ENCODE measurements at places on chromosomes 5 and 9.

- no peak for DNase-seq
Measured at GRCh38 chr9:68751556-68751955, 46.5 kb downstream of the PIP5K1B start.

GRCh38 chr5:117414926-117415325 lies 840.3 kb upstream of the SEMA6A start:
- no peak for DNase-seq

DNA sequence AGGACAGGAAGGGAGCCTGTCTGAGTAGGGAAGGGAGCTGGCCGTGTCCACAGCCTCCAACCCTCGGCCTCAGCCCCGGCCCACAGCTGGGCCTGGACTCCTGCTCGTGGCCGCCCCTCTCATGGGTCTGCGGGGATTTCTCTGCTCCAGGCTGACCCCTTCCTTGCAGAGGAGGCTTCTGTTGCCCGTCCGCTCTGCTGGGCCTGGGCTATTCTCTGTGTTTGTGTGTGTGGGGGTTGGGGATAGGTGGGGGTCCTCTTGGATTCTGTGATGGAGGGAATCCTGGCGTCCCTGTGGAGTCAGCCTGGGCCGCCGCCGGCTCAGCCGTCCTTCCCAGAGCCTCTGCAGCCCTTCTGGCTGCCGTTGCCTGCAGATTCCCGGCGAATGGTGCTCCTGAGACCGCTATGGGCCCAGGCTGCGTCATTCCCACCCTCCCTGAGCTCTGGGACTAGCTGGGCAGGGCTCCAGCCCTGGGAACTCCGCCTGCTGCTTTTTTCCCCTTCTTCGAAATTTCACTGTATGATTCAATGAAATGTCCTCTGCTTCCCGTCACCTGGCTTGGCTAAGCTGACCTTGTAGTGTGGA lies 64.2 kb downstream of the FGF18 start:
- no peak for DNase-seq

DNA sequence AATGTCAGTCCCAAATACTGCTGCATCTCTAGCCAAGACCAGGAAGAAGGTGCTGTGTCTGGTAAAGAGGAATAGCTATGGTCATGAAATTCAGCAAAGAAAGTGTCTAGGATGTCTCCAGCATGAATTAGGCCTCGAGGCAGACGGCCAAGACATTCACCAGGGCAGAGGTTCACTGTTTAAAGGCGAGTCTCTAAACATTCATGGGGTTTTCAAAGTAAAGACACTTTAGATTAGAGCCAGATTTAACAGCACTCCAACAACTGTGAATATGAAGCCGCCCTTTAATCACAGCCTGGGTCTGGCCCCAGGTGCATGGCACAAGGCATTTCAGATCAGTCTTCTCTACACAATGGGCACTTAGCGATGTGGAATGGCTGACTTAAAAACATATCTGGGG lies 95.0 kb downstream of the ANKH start:
- no peak for DNase-seq

DNA sequence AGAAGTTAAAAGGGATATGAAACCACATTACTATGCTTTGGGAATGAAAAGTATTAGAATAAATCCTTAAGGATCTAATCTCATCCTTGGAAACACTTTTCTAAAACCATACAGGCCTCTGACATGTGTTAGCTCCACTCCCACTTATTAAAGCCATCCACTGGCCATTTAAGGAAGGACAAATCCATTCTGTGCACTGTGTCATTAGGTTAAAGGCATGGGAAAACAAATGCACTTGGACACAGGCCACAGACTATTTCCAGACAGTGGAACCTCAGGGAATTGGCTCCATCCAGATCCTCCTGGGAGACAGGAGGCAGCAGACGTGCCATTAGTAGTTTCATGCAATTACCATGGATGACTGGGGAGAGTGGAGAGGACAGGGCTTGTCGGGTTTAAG lies 454.9 kb downstream of the ENC1 start:
- no peak for DNase-seq

GRCh38 chr9:118362123-118362522 lies 657.9 kb downstream of the TLR4 start:
- DNase-seq, result no peak
